Spinal cord (tissue), 10 donors: ENCODE measurements at places on chromosomes 2 and 18.

GRCh38 chr2:152740743-152741328 is 22.4 kb downstream of the ARL6IP6 start:
- no peak for DNase-seq

DNA sequence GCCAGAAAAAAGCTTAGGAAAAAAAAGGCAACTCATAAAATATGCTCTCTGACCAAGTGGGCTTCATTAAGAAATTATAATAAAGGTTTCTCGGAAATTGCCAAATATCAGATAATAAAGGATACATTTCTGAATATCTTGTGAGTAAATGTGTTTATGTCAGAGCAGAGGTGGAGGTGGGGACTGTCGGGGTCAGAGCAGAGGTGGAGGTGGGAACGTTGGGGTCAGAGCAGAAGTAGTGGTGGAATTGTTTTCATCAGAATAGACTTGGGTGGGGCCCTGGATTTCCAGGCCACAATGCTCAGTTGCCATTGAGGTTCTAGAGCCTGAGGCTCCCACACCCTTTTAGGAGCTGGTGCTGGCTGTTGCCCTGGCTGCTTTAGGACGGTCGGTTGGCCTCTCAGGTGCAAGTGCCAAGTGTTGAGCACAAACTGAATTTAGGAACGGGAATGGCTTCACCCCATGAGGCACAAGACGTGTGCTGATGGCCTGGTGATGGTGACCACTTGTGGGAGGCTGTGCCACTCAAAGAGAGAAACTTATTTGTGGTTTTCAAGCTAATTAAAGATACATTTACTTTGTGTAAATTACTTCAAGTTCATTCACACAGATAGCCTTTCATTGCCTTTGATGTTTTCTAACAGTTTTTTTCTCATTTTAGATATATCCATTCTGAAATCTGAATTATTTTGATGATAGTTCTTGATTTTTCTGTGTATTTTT is 131.5 kb downstream of the ATP9B start:
- no peak for DNase-seq

DNA sequence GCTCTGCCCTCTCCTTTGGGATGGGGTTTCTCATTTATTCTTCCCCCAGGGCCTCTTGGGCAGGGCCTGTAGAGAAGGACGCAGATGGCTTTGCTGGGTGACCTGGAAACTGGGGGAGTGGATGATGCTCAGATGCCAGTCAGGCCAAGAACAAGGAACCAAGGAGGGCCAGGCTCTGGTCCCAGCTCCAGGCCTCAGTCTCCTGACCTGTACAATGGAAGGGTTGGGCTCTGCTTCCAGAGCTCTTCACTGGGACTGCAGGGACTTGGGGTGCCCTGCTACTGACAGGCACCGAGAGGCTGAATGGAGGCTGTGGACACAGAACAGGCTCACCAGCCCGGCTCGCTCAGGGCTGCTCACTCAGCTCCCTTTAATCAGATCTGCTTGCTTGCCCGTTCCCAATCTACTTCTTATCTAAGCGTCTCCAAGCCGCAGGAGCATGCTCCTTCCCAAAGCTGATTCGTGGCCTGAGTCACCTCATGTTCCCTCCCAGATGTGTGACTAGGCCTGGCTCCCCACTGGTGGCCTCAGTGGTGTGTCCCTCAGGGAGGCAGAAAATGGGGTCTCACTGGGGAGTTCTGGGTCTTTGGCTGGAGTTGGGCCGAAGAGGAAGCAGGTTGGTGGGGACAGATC is 82.6 kb upstream of the ODC1 start:
- DNase-seq, result no peak

DNA sequence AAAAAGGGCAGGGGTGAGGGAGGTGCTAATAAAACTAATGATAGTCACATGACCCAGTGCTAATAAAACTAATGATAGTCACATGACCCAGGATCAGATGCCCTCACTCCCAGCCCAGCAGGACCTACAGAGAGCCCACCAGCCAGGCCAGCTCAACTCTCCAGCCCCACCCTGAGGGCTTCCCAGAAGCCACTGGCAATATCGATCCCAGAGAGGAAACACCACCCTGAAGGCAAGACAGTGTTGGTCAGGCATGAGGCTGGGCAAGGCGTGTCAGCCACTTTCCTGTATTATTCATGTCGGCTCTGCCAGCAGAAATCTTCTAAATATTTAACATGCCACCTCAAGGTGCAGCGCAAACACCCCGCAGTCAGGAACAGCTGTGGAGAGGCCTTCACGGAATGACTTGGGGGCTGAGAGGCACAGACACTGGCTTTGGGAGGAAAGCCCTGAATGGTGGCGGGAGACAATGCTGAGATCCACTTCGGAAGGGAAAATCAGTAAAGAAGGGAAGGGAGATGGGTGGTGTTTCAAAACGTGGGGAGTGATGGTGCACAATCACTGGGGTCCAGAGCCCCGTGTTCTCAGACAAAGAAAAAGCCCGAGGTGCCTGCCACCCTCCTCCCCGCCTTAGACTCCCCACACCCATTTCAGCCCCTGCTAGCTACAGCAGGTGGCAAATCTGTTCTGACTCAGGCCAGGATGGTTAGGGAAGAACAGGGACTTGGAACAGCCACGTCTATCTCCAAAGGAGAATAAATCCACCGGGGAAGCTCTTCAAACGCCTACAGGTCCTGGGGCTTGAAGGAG is 1.4 kb downstream of the REEP1 start:
- peak; percentile 69 for DNase-seq

- no peak for DNase-seq
Observed at GRCh38 chr18:46274266-46274665, 170.1 kb downstream of the HAUS1 start.
